ENCODE measurements at places on chromosomes 1 and 21.

DNA sequence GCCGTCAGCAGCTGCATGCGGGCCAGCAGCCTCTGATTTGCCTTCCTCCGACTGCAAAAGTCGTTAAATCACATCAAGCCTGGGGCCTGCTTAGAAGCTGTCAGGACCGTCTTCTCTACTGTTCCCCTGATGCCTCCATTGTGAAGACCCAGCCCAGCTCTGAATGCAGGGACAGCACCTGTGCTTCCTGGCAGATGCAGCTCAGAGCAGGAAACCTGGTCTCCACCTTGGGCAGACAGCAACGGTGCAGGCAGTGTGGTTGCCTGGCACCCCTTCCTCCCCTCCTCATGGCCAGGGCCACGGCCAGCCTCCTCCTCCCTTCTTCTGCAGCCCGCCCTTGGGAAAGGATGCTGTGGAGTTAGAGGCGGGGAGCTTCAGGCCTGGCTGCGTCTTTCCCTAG lies 92.3 kb upstream of the COL6A1 start:
- no peak for DNase-seq

DNA sequence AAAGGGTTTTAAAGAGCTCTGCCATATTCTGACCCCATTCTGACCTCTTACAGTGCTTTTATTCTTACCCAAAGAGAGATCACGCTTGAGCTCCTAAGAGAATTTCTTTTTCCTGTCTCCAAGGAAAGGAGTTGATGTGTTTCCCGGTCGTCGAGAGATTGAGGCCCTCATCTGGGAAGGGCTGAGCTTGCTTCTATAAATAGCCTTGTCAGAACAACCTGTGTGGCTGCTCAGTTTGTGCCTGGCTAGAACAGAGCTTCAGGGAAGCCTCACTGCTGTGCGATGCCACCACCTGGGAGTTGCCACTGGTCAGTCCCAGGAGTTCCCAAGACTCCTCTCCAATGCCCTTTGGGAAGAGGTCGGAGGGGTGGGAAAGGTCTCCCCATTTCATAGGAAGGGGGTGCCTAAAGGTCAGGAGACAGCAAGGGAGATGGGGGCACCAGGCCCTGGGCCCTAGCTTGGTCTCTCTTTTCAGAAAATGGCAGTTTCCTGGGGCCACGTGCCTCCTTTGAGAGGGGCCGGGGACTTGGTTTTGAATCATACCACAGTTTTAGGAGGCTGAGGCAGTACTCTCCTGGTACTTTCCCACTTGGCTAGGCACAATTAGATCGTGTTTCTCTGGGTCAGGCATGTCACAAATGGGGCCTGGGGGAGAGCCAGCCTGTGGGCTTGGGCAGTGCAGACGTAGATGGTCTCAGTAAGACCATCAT lies 52.1 kb downstream of the EIF2D start:
- DNase-seq, result no peak

DNA sequence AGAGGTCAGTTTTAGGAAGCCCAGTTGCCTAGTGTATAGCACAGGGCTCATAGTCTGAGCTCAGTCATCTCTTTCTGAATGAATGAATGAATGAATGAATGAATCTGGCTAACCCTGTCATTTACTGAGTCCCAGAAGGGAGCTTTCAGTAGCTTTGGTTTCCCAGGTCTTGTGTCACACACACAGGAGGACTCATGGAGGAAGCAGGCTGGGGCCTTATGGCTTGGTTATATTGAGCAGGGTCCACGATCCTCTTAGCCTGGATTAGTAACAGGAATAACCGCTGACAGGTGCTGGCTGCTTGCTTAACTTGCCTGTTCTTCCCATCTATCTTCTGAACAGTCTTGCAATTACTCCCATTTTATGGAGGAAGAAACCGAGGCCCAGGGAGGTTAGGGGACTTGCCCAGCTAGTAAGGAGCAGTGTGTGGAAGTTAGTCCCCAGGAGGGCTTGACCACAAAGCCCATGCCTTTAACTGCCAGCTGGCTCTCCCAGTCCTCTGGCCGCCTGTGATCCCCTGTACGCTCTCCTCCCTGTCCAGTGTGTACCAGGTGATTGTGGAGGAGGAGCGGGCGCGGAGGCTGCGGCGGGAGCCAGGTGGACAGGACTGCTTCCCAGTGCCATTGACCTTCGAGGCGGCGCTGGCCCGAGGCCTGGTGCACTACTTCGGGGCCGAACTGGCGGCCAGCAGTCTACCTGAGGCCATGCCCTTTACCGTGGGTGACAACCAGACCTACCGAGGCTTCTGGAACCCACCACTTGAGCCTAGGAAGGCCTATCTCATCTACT lies 46.0 kb downstream of the PTPRU start:
- no peak for DNase-seq

GRCh38 chr1:21833392-21833976 lies 21.4 kb downstream of the LDLRAD2 start:
- no peak for DNase-seq

- DNase-seq, result no peak
Measured at GRCh38 chr21:36889401-36889800, 77.1 kb downstream of the HLCS start.

- DNase-seq, result no peak
Measured at GRCh38 chr1:106222403-106222802, 834.1 kb upstream of the PRMT6 start.

DNA sequence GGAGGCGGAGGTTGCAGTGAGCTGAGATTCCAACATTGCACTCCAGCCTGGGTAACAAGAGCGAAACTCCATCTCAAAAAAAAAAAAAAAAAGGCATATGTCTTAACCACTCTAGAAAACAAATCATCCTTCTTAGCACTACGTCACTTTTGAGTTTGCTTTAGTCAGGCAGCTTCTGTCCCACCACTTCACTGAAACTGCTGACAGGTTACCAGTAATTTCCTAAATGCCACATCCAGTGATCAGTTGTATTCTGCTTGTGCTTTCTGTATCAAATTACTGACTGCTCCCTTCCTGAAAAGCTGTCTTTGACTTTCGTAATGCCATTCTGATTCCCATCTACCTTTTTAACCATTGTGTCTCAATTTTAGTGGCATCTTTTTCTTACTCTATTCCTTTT lies 21.7 kb downstream of the RCOR3 start:
- DNase-seq, result no peak

DNA sequence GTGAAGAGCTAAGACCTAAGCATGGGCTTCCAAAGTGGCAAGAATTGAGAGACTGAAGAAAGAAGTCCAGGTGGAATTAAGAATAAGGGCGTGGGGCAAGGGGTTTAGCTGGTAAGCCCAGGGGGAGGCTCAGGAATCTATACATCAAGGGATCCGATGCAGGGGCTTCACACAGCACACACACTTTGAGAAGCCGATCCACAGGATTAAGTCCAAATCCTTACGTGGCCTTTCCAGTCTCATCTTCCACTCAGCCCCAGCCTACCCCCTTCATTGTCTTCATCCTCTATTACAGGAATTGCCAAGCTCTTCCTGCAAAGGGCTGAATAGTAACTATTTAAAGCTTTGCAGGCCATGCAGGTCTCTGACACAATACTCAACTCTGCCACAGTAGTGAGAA lies 101.3 kb downstream of the TGFBR3 start:
- no peak for DNase-seq

DNA sequence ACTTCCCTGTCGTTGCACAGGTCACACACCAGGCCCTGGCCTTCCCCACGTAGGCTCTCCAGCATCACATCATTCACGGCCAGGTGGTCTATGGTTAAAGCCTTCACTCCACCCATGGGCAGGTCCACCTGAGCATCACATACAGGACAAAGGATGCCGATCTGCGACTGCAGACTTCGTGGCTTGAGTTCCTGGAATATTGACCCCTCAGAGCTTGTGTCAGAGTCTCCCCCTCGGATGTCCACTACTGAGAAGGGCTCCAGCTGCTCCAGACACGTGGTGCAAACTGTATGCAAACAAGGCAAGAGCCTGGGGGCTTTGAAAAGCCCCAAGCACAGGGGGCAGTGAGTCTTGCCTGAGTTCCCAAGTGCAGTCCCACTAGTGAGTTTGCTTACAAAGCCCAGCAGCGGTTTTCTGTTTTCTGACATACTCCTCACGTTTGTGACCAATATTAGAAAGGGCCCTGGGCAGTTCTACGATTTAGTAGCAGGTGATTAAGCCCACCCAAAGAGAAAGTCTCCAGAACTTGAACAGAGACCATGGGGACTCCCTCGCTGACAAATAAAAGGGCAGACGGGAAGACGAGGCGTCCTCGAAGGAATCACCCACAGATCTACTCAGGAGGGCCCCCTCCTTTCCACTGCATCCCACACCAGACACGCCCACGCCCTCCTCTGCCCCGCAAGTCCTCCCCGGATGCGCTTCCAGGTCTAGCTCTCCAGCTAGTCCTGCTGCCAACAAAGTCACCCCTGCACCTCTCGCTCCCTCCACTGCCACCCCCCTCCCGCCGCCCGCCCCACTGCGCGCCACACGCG lies 568 bp downstream of the TRIM45 start:
- DNase-seq, result no peak

- DNase-seq, result no peak
Measured at GRCh38 chr1:23444596-23445390, 20.2 kb upstream of the TCEA3 start.

GRCh38 chr1:41741244-41741643 lies 177.5 kb downstream of the HIVEP3 start:
- no peak for DNase-seq

GRCh38 chr1:238488401-238488800 lies 597.7 kb upstream of the ZP4 start:
- DNase-seq, result no peak

DNA sequence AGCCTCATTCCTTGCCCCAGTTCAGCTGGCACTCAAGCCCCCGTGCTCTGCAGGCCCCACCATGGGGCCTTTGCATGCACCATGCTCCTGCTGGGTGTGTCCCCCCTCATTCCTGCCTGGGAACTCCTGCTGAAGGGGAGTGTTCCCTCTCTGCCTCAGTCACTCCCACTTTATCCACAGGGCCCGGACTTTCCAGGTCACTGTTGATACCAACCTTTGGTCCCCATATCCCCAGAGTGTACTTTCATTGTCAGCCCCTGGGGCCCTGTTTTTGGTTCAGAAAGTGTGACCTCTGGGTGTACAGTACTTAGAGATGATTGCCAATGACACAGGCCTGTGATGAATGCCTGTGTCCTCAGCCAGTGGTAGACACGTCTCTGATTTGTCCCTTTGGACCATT lies 2.9 kb downstream of the TTC22 start:
- no peak for DNase-seq

Measured in memory B cell (primary cell).